Nucleus accumbens (tissue), 56 donors: ENCODE measurements at places on chromosomes 13 and 19.
A peak's percentile ranks its signal among the peaks of the same experiment; 100 is the strongest.

GRCh38 chr19:39544226-39544903 is 4.4 kb upstream of the EID2 start:
- no peak for DNase-seq

- peak; percentile 17 for DNase-seq
Observed at GRCh38 chr13:52195401-52195837, 36.0 kb upstream of the NEK3 start.

DNA sequence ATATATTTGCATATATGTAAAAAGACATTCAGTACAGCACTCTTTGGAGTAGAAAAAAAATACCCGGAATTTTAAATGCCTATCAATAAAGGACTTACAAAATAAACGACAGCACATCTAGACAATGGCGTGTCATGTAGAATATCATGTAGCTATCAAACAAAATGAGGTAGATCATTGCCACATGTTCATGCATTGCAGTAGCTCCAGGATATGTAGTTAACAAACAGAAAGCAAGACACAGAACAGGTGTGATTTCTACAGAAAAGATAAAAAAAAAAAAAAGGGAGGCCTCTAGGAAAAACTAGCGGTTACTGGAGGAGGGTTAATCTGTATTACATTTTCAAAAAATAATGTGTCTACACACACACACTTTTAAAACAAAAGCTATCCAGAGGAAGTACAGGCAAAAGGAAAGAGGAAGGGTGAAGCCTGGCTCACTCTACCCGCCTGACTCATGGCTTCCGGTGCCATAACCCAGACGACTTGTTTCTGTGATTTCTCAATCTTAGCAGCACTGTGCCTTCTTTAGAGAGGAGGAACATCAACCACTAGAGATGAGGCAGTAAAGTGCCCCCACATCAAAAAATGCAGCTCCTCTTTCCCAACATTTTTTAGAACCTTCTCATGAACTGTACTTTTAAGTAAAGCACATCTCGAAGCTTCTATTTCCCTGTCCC is 6.9 kb downstream of the KCTD12 start:
- peak; percentile 4 for DNase-seq

DNA sequence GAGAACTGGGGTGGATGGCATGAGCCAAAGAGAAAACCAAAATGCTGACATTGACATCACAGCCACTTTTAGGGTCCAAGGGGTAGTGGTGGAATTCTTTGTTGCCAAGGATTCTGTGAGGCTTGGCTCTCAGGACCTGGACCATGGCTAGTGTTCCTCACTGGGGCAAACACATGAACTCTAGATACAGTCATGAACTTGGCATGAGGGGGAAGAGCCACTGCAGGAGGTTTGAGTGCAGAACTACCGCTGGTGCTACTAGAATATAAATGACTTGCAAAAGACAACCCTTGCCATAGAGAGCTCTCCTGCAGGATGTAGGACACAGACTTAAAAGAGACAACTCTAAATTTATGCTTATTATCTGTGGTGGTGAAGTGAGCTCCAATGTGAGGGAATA is 29.8 kb upstream of the FRY start:
- DNase-seq, result no peak

GRCh38 chr13:113500530-113501265 is 10.2 kb upstream of the DCUN1D2 start:
- no peak for DNase-seq

GRCh38 chr19:19232261-19232721 is 20.5 kb downstream of the NCAN start:
- no peak for DNase-seq

DNA sequence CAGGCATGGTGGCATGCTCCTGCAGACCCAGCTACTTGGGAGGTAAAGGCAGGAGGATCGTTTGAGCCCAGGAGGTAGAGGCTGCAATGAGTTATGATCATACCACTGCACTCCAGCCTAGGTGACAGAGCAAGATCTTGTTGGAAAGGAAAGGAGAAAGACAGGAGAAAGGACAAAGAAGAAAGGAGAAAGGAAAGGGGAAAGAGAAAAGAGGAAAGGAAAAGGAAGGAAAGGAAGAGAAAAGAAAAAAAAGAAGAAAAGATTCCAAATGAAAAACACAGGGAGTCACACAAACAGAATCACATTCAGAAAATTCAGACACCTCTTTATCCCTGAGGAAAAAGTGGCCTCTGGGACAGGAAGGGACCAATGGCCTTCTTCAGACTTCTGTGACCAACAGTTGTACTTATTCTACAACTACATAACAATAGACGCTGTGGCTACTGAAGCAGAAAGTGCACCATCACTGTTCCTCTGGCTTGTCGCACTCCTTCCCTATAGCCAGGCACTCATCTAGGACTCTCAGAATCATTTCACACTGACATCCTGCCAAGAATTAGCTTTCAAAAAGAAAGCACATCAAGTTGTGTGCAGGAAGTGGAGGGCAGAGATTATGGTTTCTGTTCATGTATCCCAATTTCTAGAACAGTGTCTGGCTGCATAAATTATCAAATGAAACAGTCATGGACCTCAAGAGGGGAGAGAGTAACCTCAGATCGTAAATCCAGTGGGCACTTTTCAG is 5.9 kb downstream of the MTMR6 start:
- DNase-seq, result no peak

GRCh38 chr19:45716359-45717130 is 14.2 kb downstream of the FBXO46 start:
- peak; percentile 37 for DNase-seq

DNA sequence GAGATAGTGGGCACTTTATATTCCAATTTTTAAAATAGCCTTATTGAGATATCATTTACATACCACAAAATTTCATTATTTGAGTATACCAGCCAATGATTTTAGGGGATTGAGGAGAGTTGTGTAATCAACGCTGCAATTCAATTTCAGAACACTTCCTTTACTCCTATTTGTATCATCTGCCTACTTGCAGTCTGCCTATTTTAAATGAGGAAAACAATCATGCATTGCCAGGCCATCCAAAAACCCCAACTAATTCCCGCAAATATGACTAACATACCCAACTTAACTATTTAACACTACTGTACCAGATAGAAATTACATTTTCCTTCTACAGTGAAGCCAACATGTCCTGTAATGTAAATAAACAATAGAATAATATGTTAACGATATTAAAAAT is 26.7 kb downstream of the CAB39L start:
- DNase-seq, result no peak

DNA sequence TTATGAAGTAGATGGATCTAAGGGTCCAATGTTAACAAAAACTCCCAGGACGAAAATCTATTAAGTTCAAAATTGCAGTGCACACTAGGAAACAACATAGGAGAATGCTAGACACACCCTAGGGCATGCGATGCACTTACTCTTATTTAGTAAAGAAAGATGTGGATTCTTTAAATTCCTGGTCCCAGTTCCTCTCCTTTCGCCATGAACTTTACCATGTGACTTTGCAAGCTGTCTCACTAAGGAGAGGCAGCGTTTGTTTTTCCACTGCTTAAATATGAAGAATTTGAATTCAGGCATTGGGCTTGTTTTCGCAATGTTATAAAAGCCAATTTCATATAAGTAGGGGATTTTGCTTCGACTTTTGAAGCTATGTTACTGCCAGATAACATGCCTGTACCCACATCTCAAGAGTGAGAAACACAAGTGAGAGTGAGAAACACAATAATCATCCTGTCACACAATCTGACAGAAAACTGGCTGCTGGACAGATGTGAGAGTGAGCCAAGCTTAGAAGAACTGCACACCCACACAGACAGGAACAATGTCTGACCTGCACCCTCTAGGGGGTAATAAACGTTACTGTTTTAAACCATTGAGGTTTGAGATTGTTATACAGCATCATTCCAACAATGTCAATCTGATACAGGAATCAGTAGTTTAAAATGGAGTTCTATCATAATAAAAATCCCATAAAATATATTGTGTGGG is 1308.4 kb downstream of the SLITRK5 start:
- DNase-seq, result no peak

DNA sequence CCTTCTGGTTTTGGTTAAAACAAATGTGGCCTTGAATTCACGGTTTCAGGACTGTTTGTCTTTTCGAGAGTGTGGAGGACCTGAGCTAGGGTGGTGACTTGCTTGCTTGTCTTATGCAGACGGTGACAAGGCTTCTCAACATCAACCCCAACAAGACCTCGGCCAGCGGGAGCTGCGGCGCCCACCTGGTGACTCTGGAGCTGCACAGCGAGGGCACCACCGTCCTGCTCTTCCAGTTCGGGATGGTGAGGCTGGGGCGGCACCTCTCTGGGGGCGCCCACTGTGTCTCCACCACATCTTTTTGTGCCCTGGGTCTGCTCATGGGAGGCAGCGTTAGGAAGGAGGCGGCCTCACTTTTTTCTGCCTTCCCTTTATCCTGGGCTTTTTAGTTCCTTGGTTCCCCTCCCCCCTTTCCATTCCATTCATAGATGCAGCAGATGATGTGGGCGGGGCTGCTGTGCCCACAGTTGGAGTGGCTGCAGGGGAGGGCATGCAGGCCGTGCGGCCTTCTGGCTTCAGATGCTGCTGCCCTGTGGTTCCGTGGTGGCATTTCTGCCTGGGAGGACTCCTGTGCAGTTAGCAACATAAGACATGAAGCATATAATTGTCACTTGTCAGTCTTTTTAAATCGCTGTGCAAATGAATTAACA is 23.3 kb downstream of the LAMP1 start:
- DNase-seq, result no peak

GRCh38 chr13:93951108-93951507 is 528.4 kb downstream of the DCT start:
- DNase-seq, result no peak

GRCh38 chr19:50554212-50554611 is 14.0 kb downstream of the LRRC4B start:
- DNase-seq, result no peak

GRCh38 chr19:48713864-48714755 is 5.4 kb downstream of the MAMSTR start:
- DNase-seq, result peak; percentile 99
